Activated T-helper 9 cell treated with anti-CD3 and anti-CD28 coated beads, Interleukin-2, amount 50 U/mL, for 16 hours (primary cell): ENCODE measurements at places on chromosomes 3 and 15.

DNA sequence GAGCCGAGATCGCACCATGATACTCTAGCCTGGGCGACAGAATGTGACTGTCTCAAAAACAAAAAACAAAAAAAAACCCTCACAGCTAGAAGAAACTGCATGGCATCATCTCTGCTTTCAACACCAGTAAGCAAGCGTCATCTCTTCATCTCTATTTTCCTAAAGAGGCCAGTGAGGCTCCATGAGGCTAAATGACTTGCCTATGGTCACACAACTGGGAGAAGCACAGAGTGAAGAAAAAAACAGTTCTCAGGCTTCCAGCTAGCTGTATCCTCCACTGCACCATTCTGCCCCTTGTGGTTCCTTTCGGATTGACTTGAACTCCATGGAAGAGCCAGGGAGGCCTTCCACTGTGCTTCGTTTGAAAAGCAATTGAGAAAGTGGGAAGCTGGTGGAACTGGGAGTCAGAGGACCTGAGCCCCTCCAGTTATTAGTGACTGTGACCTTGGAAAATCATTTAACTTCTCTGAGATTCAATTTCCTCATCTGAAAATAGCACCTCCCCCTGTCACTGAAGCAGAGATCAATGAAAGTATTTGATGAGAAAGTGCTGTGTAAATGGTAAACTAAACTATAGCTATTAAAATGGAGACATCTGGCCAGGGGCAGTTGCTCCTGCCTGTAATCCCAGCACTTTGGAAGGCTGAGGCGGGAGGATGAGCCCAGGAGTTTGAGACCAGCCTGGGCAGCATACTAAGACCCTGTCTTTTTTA lies 32.1 kb upstream of the DENND4A start:
- no peak for DNase-seq

DNA sequence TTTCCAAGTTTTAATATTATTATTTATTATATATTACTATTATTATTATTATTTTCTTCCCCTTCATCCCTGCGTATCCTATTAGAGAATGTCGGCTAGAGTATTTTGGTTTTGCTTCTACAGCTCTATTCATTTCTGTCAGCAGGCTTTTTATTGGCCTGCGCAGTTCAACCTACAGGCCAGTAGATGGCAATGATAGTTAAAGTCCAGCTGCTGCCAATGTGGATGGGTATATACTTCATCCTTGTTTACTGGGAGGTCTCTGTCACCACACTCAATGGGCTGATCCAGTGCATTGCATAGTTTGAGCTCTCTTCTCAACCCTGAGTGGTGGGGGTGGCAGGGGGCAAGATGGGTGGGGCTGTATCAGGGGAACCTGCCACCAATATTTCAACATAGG lies 799.8 kb downstream of the NSUN3 start:
- DNase-seq: no peak

DNA sequence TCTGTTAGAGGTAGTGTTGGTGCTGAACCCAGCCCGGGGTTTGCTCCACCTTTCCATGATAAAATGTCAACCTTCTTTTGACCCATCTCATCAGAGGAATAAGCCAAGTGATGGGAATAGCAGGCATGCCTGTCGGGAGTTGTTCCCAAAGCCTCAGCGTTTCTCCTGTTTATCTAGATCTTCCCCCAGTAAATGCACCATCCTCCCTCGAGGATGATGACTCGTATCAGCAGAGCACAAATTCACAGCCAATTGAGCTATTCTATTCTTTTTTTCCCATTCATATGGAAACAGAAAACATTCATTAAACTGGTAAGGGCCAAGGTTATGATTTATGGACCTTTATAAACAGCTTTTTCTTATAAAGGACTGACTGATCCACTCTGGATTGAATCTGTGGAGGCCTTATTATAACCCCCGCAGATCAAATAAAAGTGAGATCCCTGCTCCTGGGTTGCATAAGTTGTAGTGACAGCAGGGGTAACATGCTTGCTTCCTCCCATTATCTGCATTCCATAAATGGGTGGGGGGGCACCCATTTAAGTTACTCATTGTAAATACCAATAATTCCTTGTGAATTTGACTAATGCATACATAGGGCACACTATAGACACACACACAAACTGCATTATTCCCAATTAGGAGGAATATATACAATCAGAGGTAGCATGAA lies 207.3 kb downstream of the PLCL2 start:
- DNase-seq: no peak

DNA sequence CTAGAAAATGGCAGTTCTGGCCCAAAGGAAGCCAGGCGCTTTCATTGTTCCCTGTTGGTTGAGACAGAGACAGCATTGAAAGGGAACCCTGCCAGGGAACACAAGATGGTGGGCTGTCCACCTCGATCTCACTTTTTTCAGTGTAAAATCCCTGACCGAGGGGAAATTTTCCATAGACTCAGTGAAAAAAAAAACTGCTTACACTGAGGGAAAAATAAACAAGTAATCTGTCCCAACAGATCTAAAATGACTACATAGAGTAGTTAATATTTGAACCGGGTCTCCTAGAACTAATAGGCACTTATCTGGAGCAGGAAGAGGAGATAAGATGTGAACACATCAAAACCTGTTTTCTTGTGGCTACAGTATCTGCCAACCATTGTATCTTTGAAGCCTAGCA lies 763.4 kb upstream of the GOLIM4 start:
- no peak for DNase-seq

GRCh38 chr15:94306700-94307650 lies 75.6 kb downstream of the MCTP2 start:
- DNase-seq: no peak

- DNase-seq: no peak
These were observed 12.7 kb downstream of the GATA2 start for GRCh38 chr3:128480278-128480677.

DNA sequence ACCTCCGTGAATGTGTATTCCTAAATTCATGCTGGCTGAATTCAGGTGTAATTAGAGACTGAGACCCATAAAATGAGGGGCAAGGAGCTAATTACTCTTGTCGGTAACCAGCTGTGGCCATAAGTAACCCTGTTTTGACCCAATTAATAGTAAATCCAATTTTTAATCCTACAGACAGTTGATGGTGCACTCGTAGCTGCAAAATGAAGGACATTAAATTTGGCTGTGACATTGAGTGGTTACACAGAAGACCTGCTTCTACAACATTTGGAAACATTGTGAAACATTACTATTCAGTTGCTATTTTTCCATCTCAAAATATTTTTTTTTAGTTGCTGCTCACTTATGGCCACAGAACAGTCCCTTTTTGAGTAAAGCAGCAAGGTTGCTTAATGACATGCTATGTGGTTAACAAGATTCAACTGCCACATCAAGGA lies 33.0 kb downstream of the MBNL1 start:
- no peak for DNase-seq

GRCh38 chr3:65210026-65210814 lies 522.4 kb upstream of the ADAMTS9 start:
- no peak for DNase-seq

DNA sequence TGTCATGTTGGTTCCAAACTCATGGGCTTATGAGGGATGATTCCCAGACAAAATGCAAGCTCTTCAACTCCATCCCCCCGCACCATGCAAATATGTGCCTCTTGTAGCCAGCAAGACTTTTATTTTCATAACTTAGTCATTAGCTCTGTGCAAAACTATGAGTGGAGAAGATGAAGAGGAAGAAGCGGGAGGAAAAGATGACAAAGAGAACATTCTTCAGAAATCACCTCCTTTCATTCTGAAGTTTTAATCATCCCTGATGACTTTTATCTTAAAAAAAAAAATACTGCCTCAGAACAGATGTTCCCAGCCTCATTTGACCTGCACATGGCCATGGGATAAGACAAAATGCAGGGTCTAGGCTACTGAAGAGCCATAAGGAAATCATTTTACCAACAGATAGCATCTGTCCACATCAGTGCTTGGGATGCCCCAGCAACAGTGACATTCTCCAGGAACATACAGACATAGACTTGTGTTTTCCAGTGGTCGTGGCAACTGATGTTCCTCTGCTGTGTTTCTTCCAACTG lies 145.5 kb downstream of the WNT5A start:
- no peak for DNase-seq

DNA sequence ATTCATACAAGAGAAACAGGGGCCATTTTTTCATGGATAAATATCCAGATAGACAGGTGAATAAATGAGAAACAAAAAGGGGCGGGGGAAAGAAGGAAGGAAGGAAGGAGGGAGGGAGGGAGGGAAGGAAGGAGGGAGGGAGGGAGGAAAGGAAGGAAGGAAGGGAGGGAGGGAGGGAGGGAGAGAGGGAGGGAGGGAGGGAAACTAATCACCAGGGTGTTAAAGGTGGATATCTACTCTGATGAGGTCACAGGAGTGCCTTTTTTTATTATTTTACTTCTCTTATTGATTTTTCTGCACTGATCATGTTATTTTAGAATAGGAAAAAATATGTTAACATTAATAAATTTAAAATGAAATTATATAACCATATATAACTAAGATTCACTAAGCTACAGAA lies 10.4 kb upstream of the VEPH1 start:
- no peak for DNase-seq
